ENCODE measurements at places on chromosomes 16 and 17.

- DNase-seq: no peak
Observed at GRCh38 chr17:83204230-83204725, 124.9 kb downstream of the METRNL start.

DNA sequence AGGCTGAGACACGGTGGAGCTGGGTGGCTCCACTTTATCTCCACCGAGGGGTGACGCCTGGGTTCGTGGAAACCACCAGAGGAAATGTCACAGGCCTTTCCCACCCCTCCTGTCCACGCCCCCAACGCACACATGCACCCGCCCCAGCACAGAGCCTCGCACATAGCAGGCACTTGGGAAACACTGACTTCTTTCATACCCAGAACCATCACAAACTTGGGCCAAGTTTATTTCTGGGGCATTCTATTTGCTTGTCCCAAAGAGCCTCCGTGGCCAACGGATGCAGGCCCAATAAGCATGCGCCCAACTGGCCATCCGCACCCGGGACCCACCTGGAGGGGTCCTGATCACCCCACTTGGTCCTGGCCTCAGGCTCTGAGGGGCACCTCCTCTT is 3.3 kb downstream of the BCAR1 start:
- DNase-seq: no peak

- peak; percentile 12 for DNase-seq
Observed at GRCh38 chr16:80527297-80527696, 13.5 kb upstream of the DYNLRB2 start.

GRCh38 chr17:17919169-17920107 is 52.8 kb downstream of the TOM1L2 start:
- peak; percentile 80 for DNase-seq

- DNase-seq: no peak
Observed at GRCh38 chr16:69555437-69555836, 10.3 kb upstream of the NFAT5 start.

GRCh38 chr17:82282239-82283207 is 9.0 kb upstream of the CSNK1D start:
- no peak for DNase-seq

DNA sequence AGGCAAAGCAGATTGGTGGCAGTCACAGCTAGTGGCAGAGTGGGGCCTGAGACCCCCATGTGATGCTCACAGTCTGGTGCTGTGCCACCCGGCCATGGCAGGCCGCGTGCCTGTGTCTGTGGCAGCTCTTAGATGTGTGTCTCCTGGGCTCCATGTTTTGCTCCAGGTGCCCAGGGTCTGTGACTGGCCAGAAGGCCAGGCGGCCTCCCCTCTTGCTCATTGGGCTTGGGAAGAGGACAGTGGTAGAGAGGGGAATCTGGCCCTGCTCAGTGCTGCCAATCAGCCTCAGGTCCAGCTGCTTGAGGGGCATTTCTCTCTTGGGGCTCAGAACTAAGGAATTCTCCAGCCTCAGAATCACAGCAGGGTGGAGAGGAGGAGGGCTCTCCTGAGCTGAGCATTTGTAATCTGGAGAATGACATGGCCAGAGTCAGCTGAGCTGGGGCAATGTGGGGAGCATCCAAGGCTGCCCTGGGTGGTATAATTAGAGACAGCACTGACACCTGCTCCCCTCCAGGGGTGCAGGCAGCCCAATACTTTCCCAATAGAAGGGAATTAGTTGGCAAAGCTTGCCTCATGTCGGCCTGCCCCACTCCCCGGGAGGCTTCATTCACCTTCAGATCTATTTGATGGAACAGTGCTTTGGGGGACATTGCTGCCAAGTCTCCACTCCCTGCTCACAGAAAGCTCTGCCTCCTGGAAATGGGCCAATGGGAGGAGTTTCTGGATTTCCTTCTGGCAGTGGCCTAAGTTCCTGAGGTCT is 2.7 kb upstream of the LASP1NB start:
- peak; percentile 83 for DNase-seq

- no peak for DNase-seq
Observed at GRCh38 chr17:19021622-19022083, 17.1 kb upstream of the FAM83G start.

DNA sequence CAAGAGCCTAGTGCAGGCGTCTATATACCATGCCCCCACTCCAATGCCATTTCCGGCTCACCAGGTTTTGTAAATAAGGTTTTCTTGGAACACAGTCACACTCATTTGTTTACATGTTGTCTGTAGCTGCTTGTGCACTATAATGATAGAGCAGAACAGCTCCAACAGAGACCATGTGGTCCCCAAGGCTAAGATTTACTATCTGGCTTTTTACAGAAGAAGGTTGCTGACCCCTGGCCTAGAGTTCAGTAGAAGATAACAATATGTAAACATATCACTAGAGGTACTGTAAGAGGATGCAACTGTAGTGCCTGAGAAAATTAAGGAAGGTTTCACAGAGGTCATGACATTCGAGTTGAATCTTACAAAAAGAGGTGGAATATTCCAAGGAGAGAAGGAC is 66.3 kb downstream of the CACNG1 start:
- DNase-seq: no peak

- no peak for DNase-seq
Observed at GRCh38 chr17:34163123-34163522, 92.0 kb upstream of the CCL2 start.

DNA sequence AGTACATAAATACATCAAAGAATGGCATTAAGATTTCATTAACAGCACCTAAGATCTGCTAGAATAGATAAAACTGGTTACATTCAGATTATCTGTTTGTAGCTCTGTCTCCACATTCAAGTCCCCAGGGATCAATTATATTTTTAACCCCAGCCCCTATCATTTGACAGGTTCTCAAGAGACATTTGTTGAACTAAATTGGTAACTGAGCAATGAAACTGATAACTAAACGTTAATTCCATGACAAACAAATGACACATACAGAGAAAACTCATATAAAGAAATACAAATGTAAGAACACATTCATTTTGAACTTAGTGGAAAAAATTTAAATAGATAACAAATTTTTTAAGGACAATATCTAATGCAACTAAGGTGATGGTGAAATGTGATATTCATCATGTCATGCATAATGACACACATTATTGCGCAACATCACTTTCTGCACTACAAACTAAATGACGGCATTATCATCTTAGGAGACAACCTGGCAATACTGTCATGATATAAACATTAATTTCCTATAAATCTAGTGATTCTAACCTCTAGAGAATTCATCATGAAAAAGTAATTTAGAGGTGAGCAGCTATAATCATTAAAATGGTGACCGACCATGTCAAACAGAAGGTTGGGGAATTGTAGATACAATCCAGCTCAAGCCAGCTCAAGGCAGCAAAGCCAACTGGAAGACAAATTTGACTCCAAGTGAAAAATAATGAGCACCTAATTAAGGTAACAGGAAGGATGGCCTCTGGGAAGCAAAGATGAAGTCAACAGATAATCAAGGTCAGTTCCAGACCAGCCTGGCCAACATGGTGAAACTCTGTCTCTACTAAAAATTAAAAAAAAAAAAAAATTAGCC is 9.5 kb downstream of the ARHGAP17 start:
- DNase-seq: no peak

- DNase-seq: peak; percentile 62
Observed at GRCh38 chr17:68029512-68030215, 5.9 kb upstream of the KPNA2 start.

GRCh38 chr17:19771971-19772630 is 24.0 kb upstream of the ALDH3A1 start:
- DNase-seq: no peak

- no peak for DNase-seq
Observed at GRCh38 chr16:66081775-66082366, 284.6 kb upstream of the CDH5 start.

DNA sequence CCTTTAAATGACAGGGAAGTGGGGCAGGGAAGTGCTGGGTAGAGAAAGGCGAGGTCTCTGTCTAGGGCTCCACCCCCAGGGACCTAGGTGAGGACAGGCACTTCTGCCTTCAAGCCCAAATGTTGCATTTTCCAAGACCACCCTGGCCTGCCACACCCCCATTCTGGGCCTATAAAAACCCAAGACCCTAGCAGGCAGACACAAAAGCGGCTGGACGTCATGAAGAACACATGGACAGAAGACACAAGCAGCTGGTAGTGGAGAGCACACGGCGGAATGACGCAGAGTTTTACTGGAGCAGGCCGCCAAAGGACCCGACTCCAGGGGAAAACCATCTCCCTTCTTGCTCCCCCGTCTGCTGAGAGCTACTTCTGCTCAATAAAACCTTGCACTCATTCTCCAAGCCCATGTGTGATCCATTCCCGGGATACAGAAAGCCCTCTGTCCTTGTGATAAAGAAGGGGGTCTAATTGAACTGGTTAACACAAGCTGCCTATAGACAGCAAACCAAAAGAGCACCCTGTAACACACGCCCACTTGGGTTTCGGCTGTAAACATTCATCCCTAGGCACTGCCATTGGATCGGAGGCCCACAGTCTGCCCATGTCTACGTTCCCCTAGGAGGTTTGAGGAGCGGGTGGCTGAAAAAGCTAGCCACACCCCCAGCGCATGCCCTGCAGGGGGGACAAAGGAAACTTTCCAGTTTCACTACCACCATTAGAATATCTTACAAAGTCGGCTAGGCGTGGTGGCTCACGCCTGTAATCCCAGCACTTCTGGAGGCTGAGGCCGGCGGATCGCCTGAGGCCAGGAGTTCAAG is 622.2 kb upstream of the SALL1 start:
- DNase-seq: no peak

DNA sequence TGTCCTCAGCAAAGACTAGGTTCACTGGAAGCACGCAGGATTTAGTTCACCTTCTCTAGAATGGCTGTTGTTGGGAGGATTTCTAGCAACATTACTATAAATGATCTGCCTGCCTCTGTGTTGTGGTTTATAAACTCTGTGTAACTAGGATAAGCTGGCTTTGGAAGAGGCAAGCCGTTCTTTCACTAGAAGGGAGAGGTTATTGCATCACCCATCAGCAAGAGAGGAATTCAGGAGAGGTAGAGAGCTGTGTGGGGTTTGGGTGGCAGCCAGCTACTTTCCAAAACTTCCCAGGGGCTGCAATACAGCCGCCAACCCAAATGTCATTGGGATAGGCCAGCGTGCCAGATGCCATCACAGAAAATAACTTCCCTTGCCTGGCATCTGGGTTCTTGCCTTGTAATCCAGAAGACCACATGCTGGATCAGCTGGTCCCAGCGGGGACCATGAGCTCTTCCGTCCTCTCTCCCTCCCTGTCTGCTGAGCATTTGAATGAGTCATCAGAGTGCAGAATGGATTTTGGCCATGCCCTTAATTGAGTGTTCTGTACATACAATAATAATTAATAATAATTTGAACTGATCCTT is 95.7 kb upstream of the RBFOX1 start:
- no peak for DNase-seq

GRCh38 chr16:26394409-26394808 is 672.3 kb upstream of the C16orf82 start:
- no peak for DNase-seq

DNA sequence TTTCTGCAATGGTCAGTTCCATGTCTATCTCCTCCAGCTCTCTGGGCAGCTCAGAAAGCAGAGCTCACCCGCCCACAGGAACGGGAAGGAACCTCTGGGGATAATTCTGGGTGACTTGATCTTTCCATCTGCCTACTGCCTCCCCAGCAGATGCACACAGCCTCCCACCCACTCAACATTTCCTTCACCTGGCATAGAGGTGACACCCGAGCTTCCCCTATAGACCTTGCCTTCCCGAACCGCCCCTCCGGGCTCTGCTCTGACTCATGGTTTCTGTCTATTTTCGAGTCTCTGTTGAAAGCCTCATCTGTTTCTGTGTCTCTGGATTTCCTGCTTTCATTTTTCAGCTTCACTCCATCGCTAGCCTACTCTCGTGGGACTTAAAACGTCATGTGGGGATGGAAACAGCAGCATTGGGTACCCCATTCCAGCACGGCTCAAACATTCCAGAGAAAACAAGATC is 11.4 kb downstream of the GGA3 start:
- no peak for DNase-seq

GRCh38 chr17:43548689-43549379 is 2.7 kb upstream of the ETV4 start:
- no peak for DNase-seq

GRCh38 chr16:80147026-80147655 is 393.7 kb upstream of the DYNLRB2 start:
- no peak for DNase-seq

DNA sequence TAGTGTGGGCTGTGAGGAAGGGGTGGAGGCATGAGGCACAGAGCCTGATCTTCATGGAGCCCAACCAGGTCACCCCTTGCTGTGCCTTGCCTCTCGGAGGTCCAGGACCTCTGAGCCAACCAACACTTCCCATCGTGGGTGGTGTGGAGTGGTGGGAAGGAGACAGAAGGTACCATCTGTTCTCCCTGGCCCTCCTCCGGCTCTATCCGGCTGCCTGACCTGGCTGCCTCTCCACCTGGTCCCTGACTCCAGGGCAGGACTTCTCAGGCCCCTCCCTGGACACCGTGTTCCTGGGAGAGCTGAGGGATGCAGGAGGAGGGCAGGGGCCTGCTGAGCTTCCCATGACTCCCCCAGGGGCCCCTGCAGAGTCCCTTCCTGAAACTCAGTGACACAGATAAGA is 3.9 kb downstream of the PDK2 start:
- peak; percentile 62 for DNase-seq

DNA sequence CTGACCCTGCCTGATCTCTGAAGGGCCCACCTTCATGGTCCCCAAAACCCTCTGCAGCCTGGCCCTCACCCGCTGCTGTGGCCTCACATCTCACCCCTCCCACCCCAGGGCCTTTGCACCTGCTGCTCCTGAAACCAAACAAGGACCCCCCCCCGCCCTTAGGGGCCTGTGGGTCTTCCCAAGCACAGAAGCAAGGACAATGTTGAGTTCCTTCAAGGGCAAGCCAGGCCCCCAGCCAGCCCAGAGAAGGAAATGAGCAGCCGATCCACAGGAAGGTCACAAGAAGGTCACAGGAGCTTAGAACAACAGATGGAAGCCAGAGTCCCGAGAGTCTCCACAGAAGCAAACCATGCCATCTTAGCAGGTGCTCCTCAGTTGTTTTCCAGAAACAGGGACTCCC is 493 bp upstream of the PDE6G start:
- no peak for DNase-seq

DNA sequence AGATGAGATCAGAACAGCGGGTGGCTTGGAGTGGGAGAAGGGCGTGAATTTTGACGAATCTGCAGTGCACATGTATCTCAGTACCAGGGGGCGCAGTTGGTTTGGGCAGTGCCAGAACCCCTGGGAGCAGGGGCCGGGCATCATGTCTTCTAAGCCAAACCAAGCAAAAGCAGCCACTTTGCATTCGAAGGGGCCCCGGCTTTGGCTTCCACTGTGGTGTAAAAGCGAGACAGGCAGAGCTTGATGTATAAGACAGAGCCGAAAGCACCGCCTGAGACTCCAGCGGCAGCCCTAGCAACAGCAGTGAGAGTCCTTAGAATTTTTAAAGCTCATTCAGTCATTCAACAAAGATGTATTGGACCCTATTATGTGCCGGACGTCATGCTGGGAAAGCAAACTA is 3.8 kb upstream of the XYLT1 start:
- DNase-seq: no peak
